Stimulated activated CD4-positive, alpha-beta T cell treated with anti-CD3 and anti-CD28 coated beads, Interleukin-1b, Interleukin-23, amount 100 ng/mL, for 24 hours (primary cell): ENCODE measurements at places on chromosomes 13 and 19.

DNA sequence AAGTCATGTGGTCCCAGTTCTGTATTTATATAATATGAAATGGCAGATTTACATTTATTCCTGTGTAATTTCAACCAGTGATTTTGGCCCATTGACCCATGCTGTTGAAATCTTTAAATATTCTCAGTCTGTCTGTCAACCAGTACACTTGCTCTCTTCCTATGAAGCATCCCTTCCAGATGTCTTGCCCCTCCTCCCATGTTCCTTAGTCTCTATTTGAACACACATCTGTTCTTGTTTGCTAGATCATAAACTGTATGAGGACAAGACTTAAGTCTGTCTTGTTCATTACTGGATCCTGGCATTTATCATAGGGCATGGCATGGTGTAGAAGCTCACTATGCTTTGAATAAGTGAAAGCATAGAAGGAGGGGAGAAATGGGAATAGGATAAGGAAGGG is 34.9 kb downstream of the STARD13 start:
- no peak for DNase-seq

GRCh38 chr13:110382229-110382628 is 75.1 kb downstream of the COL4A2 start:
- DNase-seq: no peak

- no peak for DNase-seq
These were observed 133.1 kb downstream of the ABCC4 start for GRCh38 chr13:95168191-95168590.

GRCh38 chr13:30156270-30156669 is 151.1 kb downstream of the KATNAL1 start:
- no peak for DNase-seq

GRCh38 chr19:47380559-47380958 is 31.4 kb downstream of the DHX34 start:
- DNase-seq: no peak

- DNase-seq: no peak
These were observed 4.3 kb upstream of the NAXD start for GRCh38 chr13:110610955-110611595.

GRCh38 chr19:45645068-45645630 is 6.0 kb upstream of the EML2 start:
- DNase-seq: no peak

- no peak for DNase-seq
These were observed 440.5 kb upstream of the SGCG start for GRCh38 chr13:22740264-22740663.
